GM19239 (cell line): ENCODE measurements at places on chromosomes 3 and 15.

GRCh38 chr15:85676342-85677098 lies 118.2 kb downstream of the KLHL25 start:
- no peak for DNase-seq

DNA sequence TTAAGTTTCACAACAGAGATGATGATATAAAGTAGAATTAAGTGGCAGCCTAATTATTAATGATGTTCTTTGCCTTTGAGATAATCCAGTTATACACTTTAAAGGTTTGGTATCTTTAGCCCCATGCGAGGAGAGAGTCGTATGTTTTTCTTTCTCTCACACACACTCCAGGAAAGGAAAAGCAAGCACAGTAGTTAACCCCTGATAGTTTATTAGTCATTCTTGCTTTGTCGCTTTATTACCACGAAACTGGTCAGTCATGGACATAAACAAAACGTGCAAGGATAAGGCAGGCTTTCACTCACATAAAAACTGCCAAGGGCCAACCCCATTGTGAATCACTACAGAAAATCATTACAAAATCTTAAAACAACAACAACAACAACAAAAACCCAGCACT lies 866.9 kb downstream of the FHIT start:
- DNase-seq = no peak

- no peak for DNase-seq
These were observed 209.5 kb upstream of the SUCLG2 start for GRCh38 chr3:67863869-67864268.

- DNase-seq = no peak
These were observed 40.3 kb downstream of the EIF4E3 start for GRCh38 chr3:71684757-71685386.

DNA sequence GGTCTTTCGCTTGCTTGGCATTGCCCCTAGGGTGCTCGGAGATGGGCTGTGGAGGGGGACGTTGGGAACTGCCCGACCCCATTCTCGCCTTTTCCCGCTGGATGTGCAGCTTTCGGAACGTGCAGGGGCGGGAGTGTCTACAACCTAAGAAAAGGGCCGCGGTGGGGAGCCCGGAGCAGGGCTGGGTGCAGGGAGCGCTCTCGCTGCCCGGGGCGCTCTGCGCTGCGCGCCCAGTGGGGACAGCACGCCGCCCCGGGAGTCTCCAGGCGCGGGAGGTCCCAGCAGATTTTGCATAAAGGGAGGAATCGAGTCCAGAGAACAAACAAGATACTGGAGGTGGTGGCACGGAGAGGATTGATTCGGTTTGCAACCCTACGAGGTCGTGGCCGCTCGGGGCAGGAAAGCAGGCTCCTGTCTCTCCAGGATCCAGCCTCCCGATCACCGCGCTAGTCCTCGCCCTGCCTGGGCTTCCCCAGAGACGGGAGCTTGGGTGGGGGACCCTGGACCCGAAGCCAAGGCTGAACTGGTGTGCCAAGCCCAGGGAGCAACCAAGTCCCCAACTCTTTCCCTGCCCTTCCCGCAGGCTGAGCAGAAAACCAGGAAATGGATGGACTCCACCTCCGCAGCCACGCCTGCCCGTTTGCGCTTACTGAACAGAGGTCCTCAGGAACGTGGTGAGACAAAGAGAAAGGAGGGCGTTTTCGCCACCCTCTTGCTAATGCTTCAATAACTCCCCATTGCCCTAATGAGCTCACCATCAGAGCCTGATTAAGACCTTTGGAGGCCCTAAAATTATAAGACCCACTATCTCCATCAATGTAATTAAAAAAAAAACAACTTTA lies 59.7 kb downstream of the NOX5 start:
- no peak for DNase-seq

GRCh38 chr3:39067286-39067685 lies 15.5 kb downstream of the WDR48 start:
- no peak for DNase-seq

GRCh38 chr3:188584162-188584529 lies 430.2 kb downstream of the LPP start:
- no peak for DNase-seq
